ENCODE measurements at places on chromosomes 12 and 14.
A peak's percentile ranks its signal among the peaks of the same experiment; 100 is the strongest.

- no peak for DNase-seq
These were observed 52.0 kb downstream of the KCNMB4 start for GRCh38 chr12:70418101-70418500.

DNA sequence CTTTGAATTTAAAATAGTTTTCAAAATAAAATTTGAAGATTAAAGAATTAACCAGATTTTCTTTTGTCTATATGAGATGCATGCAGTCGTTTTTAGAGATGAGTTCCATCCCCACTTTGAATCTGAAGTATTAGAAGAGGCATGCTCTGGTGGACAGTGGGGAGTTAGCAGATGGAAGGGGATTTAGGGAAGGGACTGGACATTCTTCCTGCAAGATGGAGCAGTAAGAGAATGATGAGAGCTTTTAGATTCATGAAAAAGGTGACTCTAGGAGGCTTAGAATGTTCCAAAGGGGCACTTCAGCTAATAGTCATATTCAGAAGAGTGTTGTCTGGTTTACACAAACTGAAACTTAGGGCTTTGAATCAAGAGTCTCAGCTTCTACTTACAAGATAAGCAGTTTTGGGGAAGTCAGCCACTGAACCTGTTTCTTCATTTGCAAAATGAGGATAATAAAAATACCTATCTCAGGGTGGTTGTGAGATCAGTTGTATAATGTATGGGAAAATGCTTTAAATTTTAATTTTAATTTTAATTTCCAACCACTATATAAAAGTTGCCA is 3.7 kb downstream of the ZBTB1 start:
- no peak for DNase-seq

- DNase-seq = no peak
These were observed 256.0 kb downstream of the PPFIA2 start for GRCh38 chr12:81502912-81503695.

DNA sequence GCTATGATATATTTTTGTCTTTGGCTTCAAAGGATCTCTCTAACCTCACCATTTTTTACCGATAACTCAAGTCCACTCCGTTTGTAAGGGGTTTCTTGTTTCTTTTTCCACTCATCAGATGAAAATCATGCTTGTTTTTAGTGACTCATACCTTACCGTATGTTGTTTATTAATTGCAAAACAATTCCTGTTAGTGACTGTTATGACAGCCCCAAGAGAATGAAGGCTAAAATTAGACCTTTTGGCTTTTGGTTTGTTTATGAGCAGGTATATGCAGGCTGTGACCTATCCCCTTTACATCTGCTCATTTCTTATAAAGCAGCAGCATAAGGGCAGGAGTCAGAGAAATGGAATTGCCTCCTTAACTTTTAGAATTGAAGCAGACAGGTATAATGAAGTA is 319.8 kb downstream of the CEP128 start:
- no peak for DNase-seq

DNA sequence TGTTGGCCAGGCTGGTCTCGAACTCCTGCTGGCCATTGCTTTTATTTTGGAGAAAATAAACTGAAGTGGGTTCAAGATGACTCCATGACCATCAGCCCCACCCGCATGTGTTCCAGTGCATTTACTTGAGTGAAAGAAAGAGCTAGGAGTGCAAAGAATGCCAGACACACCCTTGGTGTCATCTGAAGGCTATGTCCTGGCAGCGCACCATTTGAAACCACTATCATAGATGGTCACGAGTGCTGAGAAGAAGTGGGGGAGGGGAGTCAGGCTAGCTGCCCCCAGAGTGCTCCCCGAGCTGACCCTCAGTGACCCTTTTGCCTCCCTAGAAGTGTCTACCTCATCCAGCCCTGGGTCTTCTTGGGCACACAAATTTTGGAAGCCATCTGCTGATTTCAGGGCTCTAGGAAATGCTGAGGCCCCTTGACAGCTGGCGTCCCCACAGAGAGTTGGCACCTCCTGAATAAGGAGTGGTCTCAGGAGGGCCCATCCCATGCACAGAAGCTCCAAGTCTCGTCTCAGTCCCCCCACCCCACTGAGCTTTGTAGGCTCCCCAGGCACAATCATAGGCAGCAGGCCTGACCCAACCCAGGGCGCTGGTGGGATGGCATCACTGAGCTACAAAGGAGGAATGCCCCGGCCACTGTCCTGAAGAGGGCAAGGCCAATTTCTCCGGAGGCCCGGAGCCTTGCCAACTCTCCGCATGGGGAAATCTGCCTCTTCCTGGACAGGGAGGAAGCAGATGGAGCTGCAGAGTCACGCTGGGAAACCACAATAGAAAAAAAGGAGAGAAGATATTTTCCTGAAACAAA is 28.0 kb downstream of the PXN start:
- DNase-seq = no peak

GRCh38 chr14:95151561-95151960 is 5.8 kb downstream of the DICER1 start:
- no peak for DNase-seq

- DNase-seq = no peak
These were observed 71.3 kb downstream of the FLRT2 start for GRCh38 chr14:85601246-85601645.

DNA sequence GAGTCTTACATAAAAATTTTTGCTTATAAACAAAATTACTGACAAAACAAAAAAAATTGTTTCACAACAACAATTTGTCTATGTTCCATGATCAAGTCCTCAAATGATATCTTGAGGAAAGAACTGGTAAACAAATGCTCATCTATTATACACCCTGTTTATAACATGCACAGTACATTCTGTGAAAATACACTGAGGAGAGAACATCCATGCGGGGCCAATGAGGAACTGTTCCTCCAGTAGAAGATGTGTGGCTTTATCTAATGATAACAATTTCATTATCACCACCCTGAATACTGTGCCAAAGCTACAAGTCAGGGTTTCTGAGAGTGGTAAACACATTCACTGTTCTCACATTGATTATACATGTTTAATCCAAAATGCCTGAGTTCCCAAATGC is 10.8 kb downstream of the MLH3 start:
- DNase-seq = no peak

GRCh38 chr12:76069339-76069738 is 15.1 kb downstream of the NAP1L1 start:
- no peak for DNase-seq

- no peak for DNase-seq
These were observed 81.5 kb downstream of the LGR5 start for GRCh38 chr12:71521125-71521524.

GRCh38 chr12:104072099-104072498 is 7.8 kb downstream of the HCFC2 start:
- DNase-seq = no peak

DNA sequence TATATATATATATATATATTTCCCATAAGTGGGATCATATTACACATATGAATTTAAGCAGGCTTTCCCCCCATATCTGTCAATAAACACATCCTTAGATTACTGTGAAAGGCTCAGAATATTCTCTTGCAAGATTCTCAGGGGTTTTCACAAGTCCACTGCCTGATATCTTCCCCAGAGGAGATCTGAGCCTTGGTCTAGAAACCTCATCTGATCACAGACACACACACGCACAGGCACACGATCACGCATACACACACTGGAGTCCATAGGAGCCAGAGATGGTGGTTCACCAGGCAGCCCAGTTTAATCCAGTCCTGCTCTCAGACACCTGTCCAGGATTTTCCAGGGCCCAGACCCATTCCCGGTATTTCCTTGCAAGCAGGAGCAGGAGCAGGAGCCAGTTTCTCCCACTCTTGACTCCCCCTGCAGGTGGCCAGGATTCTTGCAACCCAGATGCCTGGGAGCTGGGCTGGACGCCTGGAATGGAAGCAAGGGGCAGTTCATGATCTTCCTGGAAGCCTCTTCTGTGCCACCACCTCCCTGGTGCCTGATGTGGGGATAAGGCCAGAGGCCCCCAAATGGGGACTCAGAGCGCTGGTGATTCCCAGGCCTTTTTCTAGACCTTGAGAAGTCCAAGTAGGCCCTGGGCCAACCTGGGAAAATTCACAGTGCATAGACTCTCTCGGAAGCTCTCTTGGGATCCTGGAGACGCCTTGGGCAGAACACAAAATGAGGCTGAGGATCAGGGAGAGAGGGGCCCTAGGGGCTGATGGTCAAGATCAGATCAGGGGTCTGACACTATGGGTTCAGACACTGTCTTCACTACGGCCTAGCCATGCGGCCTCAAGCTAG is 16.5 kb upstream of the KRT78 start:
- DNase-seq = peak; percentile 45

DNA sequence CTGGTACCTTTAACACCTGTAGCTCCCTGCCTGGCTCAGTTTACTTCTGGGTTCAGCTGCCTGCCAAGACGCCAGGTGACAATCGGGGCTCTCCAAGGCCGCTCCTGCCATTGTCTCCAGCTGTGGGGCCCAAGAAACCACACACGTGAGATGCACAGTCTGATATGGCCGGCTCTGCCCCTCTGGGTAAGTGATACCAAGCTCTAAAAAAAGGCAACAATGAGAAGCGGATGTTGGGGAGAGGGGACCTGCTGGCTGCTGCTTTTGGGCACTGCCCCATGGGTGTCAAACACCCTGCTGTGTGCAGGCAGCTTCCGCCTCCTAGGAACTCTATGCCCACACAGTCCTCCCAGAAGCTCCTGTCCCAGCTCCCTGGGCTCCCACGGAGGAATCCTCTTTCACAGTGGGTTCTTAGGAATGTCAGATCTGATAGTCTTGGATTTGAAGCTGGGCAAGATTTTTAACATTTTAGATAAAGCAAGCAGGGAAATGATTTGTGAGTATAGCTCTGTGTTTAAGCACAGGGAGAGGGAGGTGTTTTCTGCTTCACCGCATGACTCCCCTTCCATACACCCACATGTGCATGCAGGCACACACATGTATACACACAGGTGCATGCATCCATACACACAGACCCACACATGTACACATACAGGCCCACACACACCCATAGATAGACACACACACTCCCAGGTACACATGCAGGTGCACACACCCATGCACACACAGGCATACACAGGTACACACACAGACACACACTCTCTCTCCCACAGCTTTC is 1135.8 kb downstream of the BCL11B start:
- DNase-seq = no peak

DNA sequence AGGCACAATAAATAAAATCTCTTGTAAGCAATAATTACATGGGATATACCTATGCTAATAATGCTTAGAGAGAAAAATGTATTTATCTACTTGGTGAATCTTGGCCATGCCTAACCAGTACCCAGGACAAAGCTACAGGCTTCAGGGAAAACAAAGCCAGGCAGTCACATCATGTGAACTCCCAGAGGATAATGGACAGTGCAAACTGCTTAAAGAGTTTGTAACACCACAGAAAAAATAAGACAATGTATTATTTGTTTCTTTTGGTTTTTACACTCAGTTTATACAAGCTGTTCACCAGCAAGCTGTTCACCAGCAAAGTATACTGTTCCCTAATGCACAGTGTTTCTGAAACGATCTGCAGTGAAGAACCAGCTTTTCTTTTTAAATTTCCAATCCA is 38.0 kb downstream of the DICER1 start:
- DNase-seq = no peak

DNA sequence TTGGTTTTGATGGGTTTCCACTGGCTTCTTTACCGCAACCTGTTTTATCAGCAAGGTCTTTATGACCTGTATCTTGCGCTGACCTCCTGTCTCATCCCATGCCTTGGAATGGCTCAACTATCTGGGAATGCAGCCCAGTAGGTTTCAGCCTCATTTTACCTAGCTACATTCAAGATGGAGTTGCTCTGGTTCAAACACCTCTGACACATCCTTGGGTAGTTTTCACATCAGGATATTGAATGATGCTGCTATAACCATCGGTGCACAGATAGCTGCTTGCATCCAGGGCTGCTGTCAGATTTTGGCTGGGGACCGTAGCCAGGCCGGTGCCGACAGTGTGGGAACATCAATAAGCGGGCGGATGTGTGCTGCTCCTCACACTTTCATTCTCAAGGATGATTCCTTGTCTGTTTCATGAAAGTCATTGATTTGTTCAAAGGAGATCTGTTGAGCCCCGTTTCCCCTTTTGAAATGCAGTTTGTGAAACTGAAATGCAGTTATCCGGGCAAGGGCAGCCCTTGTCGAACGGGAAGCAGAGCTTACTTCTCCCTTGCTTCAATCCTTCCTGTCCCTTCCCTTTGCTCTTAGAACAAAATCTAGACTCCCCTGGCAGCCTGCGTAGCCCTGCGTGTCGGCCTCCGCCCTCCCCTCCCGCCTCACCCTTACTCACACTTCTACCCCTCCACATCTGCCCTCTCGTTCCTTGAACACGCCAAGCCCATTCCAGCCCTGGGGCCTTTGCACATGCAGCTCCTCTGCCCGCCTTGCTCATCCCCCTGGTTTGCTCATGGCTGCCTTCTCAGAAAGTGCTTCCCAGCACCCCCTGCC is 49.2 kb upstream of the NCOR2 start:
- DNase-seq = no peak

- DNase-seq = peak; percentile 31
These were observed 52.5 kb downstream of the C12orf75 start for GRCh38 chr12:105382771-105383622.

DNA sequence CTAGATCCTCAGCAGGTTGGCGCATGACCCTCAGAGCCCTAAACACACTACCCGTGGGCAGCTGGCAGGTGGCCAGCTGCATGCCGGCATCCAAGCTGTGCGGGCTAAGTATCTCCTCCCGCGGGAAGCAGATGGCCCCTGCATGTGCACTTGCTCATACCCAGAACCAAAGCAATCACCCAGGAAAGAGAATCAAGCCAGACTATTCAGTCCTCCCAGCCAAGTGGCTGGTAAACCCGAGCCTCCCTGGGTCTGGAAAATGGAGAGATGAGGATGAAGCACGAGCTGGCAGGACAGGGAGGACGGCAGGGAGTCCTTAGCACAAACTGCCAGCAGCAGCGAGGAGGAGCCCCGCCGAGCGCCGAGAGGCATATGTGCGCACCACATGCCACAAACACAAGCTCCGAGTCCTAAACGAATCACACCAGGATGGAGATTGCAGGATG is 139.7 kb downstream of the RIMBP2 start:
- DNase-seq = peak; percentile 22

GRCh38 chr12:55707219-55707671 is 459 bp downstream of the ITGA7 start:
- no peak for DNase-seq

- no peak for DNase-seq
These were observed 74.1 kb downstream of the RIN3 start for GRCh38 chr14:92587700-92588085.

- DNase-seq = no peak
These were observed 50.8 kb upstream of the KCNA5 start for GRCh38 chr12:4992871-4993270.

- no peak for DNase-seq
These were observed 3.0 kb upstream of the CRACR2A start for GRCh38 chr12:3755898-3756297.

- no peak for DNase-seq
These were observed 284.9 kb downstream of the RGS6 start for GRCh38 chr14:72217135-72217534.

- DNase-seq = no peak
These were observed 198.3 kb downstream of the CFAP54 start for GRCh38 chr12:96687719-96688118.

GRCh38 chr12:99026332-99027054 is 381.4 kb downstream of the APAF1 start:
- DNase-seq = no peak

Measured in SHP77 treated with DMSO at 0.1 percent for 48 hours (cell line).